Progenitor cell of endocrine pancreas (in vitro differentiated cells): ENCODE measurements at places on chromosomes 4 and X. TPM values are rescaled to one million over a fixed set of nuclear protein-coding genes. Genes with fewer than 3 reads are reported as not detected.
A peak's percentile ranks its signal among the peaks of the same experiment; 100 is the strongest.

ALPK1 gene
- total RNA-seq = 1.4 and 1.8 TPM in 2 replicates

GRCh38 chr4:15031993-15032675 lies 29.9 kb downstream of the CPEB2 start:
- peaks cover 1% of the 10 kb centered on the region for H3K36me3 ChIP-seq
- H3K27ac ChIP-seq = no peak overlapping the region
- H3K4me1 ChIP-seq = no peaks in the 10 kb centered on the region
- H3K4me3 ChIP-seq = no peak overlapping the region
- H3K27me3 ChIP-seq = no peaks in the 10 kb centered on the region

- no peak for DNase-seq
- peaks cover 14% of the 10 kb centered on the region for H3K4me1 ChIP-seq
- no peaks in the 10 kb centered on the region for H3K27me3 ChIP-seq
- H3K4me3 ChIP-seq = peak overlapping the region; percentile 64
- no peaks in the 10 kb centered on the region for H3K36me3 ChIP-seq
Measured at GRCh38 chr4:2757426-2757825, 1.3 kb upstream of the TNIP2 start.

HAND2 gene
- total RNA-seq = 2.5 and 3.9 TPM in 2 replicates

CACNA1F gene
- 0.19 and 0.64 TPM in 2 replicates for total RNA-seq

- no peak overlapping the region for H3K27ac ChIP-seq
- DNase-seq = no peak
- H3K4me1 ChIP-seq = no peaks in the 10 kb centered on the region
- H3K4me3 ChIP-seq = no peak overlapping the region
- H3K27me3 ChIP-seq = no peaks in the 10 kb centered on the region
- peaks cover 41% of the 10 kb centered on the region for H3K36me3 ChIP-seq
Measured at GRCh38 chr4:244471-244870, 60.8 kb downstream of the ZNF732 start.

TRAPPC2 gene
- total RNA-seq = 22.6 and 23.4 TPM in 2 replicates
